GM23338 (cell line): ENCODE measurements at places on chromosomes 7 and 10. TPM values are rescaled to one million over a fixed set of nuclear protein-coding genes. Genes with fewer than 3 reads are reported as not detected.

The SCART1 gene
- 0.19 and 0.59 TPM in 2 replicates for total RNA-seq

The CLDN3 gene
- 24.1 and 27.7 TPM in 2 replicates for total RNA-seq

The PCGF5 gene
- 6.5 and 7.7 TPM in 2 replicates for total RNA-seq

DNA sequence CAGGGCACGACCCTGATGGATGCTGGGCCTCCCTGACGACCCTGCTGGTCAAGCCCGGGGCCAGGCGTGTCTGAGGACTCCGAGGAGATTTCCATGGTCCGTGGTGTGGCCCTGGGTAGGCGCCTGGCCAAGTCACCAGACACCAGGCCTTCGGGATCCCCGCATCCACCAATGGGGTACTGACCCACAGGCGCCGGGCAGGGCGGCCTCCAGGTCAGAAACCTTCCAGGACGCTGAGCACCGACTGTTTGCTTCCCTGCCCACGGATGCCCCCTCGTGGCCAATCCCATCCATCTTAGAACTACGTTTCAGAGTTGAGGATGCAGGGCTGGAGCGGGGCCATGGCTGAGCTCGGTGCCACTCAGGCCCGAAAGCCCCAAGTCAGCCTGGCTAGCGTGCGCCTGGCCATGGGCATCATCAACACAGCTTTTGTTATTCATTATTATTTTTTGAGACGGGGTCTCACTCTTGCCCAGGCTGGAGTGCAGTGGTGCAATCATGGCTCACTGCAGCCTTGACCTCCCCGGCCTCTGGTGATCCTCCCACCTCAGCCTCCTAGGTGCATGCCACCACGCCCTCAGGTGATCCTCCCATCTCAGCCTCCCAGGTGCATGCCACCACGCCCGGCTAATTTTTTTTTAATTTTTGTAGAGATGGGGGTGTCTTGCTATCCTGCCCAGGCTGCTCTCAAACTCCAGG lies 7.1 kb upstream of the AMZ1 start:
- H3K36me3 ChIP-seq: no peaks in the 10 kb centered on the region
- no peak overlapping the region for H3K27ac ChIP-seq
- peak; percentile 93 for DNase-seq
- H3K27me3 ChIP-seq: no peaks in the 10 kb centered on the region

- H3K4me3 ChIP-seq: no peak overlapping the region
- no peaks in the 10 kb centered on the region for H3K27me3 ChIP-seq
- H3K36me3 ChIP-seq: no peaks in the 10 kb centered on the region
- H3K4me1 ChIP-seq: no peaks in the 10 kb centered on the region; the same call in 1 of the 2 replicates
These were observed 226.3 kb upstream of the NPVF start for GRCh38 chr7:25454562-25455041.

- no peaks in the 10 kb centered on the region for H3K4me1 ChIP-seq
- no peaks in the 10 kb centered on the region for H3K27me3 ChIP-seq
- H3K4me3 ChIP-seq: no peak overlapping the region
- DNase-seq: no peak
These were observed 117.8 kb downstream of the GRK5 start for GRCh38 chr10:119325131-119325530.

GRCh38 chr7:46393142-46393541 lies 472.1 kb upstream of the IGFBP3 start:
- H3K27ac ChIP-seq: no peak overlapping the region
- no peak for DNase-seq
- no peaks in the 10 kb centered on the region for H3K27me3 ChIP-seq
- no peaks in the 10 kb centered on the region for H3K36me3 ChIP-seq
- H3K4me1 ChIP-seq: no peaks in the 10 kb centered on the region
- H3K4me3 ChIP-seq: no peak overlapping the region
